NCI-H345 (cell line): ENCODE measurements at places on chromosomes 2 and 18.

DNA sequence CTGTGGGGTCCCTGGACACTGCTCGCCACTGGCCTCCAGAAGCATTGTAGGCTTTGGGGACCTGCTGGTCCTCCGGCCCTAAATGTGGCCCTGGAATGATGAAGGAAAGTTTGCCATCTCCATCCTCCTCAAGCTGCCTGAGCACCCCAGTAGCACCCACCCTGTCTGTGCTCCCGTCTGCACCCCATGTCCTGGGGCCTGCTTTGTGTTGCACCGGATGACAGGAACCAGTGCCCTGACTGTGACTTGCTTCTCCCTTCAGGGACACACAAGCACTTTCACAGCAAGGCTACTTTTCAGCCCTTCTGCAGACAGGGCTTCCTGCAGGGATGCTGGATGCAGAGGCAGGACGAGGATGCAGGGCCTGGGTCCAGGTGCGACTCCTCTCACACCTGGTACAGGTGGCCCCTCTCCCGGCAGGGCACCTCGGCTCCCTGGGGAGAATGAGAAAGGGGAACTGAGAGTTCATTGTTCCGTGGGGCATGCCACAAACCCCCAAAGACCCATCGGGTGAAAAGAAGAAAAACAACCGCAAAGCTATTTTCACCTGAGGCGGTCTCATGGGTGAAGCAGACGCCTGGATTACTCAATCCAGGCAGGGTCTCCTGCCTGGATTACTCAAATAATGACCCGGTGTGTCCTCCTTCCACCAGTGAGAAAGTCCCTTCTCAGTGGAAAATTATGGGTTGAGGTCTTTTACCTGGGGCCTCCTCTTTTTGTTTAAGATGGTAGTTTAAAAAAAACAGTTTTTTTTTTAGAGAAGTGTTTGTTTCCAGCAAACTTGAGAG lies 74.9 kb downstream of the LONRF2 start:
- DNase-seq, result peak; percentile 86

GRCh38 chr2:96788442-96789244 lies 27.4 kb upstream of the CNNM3 start:
- DNase-seq, result no peak

DNA sequence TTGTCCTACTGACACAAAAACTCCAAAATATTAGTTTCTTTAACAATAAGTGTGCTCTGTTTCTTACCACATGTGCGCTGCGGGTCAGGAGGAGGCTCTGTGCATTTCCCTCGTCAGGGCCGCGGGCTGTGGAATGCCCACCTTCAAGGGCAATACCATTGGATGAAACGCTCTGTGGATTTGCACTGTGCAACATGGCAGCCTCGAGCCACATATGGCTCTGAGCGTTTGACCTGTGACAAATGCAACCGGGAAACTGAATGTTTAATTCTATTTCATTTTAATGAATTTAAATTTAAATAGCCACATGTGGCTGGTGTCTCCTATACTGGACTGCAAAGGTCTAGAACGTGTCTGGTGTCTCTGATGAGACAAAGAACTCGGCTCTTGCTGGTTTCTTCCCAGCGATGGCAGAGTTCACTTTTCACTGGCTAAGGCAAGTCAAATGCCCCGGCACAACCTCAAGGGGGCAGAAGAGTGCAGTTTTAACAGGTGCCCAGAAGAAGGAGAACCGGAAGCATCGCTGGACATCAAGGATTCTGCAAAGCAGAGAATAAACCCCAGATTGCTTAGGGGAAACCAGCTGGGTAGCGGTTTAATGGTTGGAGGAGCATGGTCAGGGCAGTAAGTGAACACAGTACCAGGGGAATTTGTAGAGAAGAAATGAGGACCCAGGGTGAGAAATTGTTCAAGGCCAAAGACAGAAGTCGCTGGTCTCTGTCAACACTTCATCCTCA lies 37.0 kb upstream of the TMEM18 start:
- DNase-seq, result peak; percentile 77

GRCh38 chr2:9742601-9743000 lies 100.7 kb upstream of the TAF1B start:
- no peak for DNase-seq

DNA sequence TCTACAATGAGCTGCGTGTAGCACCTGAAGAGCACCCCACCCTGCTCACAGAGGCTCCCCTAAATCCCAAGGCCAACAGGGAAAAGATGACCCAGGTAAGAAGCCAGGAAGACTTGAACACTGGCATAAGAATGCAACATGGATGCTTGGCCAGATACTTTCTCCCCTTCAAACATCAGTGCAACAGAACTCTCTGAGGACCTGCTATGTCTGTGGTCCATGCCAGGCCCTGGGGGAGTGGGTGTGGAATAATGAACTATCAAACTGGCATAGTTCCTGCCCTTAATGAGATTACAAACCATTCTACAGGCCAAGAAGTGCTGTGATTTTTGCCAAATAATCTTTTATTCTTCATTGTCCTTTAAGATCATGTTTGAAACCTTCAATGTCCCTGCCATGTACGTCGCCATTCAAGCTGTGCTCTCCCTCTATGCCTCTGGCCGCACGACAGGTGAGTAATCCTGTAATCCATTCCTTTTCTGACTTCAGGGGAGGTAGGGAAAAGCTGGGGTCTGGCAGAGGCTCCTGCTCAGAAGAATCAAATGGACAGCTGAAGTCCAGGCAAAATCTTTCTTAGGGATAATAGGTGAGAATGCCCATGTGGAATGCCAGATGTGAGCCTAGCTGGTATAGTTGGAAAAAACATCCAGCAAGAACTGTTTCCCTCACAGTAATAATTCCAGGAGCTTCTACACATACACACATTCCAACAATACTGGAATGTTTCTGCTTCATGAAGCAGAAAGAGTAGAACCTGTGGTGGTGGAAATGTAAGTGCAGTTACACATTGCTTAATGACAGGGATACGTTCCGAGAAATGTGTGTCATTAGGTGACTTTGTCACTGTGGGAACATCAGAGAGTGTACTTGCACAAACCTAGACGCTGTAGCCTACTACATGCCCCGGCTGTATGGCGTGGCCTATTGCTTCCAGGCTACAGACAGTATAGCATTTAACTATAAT lies 16.2 kb downstream of the ACTG2 start:
- DNase-seq, result no peak
